Stomach (tissue), 19 donors: ENCODE measurements at places on chromosomes 4 and X. TPM values are rescaled to one million over a fixed set of nuclear protein-coding genes. Genes with fewer than 3 reads are reported as not detected.
A peak's percentile ranks its signal among the peaks of the same experiment; 100 is the strongest.

GRCh38 chr4:107490116-107490515 lies 229.9 kb downstream of the PAPSS1 start:
- no peak for DNase-seq

DNA sequence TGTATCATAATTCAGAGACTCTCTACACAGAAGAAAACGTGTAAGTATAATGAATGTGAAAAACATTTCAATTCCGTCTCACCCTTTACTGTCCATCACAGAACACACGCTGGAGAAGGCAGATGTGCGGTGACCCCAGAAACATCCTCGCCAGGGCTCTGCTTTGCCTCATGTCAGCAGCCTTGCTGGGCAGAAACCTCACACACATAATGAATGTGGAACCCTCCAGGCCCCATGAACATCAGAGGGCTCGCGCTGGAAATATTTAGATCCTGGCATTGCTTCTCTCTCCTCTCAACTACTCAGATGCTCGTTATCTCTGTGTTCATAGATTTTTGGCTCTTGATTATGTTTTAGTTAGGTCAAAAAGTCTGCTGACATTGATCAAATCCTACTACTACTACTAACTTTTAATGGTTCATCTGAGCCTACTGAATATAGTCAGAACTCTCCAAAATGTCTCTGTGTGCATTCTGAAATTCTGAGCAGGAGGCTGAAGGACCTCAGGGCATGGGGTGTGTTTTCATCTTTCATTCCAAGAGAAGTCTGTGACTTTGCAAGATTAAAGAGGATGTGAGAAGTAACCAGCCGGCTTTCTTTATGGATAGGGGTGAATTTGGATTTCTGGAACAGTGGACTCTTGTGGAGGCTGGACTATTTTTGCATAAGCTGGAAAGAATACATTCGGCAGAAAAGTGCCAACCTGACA lies 27.0 kb downstream of the SMIM43 start:
- peak; percentile 32 for DNase-seq

DNA sequence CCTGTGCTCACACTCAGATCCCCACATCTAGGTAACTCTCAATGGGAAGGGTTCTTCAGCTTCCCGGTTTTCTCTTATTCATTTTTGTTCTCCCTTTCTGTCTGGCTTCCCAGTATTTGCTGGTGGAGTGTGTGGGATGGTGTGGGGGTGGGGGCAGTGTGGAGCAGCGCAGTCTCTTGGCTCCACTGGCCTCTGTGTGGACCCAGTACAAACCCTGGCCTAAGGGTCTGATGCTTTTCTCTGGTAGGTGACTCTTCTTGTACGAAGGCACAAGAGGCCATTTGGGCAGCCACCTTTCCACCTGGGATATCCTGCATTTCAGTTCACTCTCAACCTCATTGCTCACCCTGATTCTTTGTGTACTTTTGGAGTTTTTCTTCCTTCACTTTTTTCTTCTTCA lies 71.3 kb downstream of the NBDY start:
- no peak for DNase-seq

Gene MAGEB1
- polyA plus RNA-seq, result not detected

Gene KCTD8
- 0.81 TPM for polyA plus RNA-seq
